Urinary bladder (tissue), 4 donors: ENCODE measurements at places on chromosomes 2 and 18. TPM values are rescaled to one million over a fixed set of nuclear protein-coding genes. Genes with fewer than 3 reads are reported as not detected.

Gene RAB6C
- 0.11 TPM for total RNA-seq

Gene THAP4
- 18.9 TPM for total RNA-seq

- DNase-seq = no peak
These were observed 59.6 kb downstream of the LDLRAD4 start for GRCh38 chr18:13278062-13278630.

- DNase-seq = no peak
These were observed 336.5 kb upstream of the MMADHC start for GRCh38 chr2:149924028-149924427.

DNA sequence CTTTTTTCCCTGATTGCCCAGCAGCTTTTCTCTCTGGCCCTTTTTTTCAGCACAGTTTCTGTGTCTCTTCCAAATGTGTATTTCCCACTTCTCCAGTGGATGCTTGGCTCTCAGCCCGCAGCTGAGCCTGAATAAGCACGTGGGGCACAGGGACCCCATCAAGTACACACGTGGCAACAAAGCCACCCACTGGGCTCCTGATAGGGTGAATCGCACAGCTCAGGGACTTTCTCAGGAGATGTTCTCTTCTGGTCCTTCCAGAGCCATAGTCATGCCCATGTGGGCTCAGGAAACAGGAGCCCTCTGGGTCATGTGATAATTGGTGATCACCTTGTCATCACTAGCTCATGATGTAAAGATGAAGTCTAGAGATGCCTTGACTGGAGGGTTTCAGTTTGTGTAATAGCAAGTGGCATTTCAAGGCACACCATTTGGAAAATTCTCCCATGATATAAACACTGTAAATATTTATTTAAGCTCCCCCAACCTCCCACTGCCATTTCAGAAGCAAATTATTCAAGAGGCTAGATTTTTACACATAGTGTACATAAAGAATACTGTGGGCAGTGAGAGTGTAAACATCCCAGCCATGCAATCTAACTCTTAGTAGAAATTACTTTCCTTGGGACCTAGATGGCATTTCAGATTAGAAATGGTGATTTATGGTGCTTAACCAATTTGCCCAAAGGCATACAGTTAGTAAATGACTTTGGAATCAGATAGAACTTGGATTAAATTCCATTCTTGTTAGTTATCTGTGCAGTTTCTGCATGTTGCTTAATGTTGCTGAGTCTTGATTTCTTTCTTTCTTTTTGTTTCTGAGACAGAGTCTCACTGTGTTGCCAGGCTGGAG is 597.5 kb downstream of the SLC4A3 start:
- peak; percentile 74 for DNase-seq

DNA sequence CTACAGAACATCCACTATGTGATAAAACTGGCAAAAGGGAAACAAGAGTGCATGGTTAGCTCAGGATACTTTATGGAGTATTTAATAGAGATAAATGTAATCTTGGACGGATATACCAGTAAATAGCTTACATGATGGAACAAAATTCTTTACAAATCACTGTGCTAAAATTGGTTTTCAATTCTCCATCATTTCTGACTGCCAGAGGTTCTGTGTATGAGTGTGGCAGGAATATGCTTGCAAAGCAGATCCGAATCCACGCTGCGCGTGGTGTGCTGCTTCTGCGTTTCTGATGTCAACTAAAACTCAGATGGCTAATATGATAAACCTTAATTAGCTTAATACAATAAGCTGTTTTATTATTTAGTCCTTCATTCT is 2.1 kb downstream of the ZNF532 start:
- DNase-seq = no peak

- DNase-seq = no peak
These were observed 49.5 kb downstream of the TIMM21 start for GRCh38 chr18:74197705-74198341.
